ENCODE measurements at places on chromosomes 2 and 18. TPM values are rescaled to one million over a fixed set of nuclear protein-coding genes. Genes with fewer than 3 reads are reported as not detected.

DNA sequence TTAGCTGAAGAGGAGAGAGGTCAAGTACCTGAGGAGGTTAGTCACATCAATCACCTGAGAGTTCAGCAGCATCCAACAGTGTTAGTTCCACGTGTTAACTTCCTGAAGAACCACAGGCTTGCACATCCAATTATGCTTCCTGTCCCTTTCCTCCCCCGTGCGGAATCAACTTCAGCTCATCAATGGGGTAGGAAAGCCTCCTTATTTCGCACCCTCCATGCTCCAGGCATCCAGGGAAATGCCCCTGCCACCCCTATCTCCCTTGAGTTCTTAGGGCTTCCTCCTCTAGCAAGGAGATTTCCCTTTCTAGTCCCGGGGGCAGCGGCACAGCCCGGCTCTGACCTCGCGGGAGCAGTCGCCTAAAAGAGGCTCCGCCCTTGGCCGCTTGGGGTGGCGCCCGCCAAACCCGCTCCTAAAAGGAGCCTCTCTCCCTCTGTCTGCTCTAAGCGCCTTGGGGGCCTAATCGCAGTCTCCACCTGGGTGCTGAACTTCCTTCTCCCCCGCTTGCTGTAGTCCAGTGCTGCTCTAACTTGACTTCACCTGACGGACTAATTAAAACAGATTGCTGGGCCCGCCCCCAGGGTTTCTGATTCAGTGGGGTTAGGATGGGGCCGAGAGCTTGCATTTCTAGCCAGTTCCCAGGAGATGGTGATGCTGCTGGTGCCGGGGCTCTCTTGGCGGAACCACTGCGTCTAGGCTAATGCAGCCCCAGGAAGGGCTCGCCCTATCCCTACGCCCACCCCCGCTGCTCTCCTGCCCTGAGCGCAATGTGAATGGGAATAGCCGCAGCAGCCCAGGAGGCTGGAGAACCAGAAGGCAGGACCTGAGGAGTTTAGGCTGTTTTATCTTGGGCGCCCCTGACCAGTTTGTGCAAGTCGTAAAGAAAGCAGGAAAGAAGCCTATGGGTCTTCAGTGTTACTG is 3.4 kb upstream of the TET3 start:
- H3K4me3 ChIP-seq: peak overlapping the region; percentile 53
- DNase-seq: peak; percentile 59
- no peaks in the 10 kb centered on the region for H3K27me3 ChIP-seq
- H3K36me3 ChIP-seq: peaks cover 7% of the 10 kb centered on the region
- H3K4me1 ChIP-seq: peaks cover 59% of the 10 kb centered on the region

DNA sequence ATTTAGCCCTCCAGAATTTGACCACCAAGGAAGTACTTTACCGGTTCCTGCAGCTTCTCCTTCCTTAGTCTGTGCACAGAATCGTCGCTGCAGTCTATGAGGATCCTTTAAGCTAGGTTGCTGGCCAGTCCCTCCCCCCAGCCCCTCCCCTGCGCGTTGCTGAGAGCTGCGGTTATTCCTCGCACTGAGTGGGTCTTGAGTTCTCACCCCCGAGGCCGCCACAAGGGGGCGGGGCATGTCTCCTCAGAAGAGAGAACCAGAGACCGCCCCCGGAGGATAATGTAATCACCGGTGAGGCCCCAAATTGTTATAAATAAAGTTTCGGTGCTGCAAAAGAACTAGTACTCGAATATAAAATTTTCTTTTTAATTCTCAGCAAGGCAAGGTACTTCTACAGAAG is 1184.9 kb upstream of the CDH2 start:
- no peaks in the 10 kb centered on the region for H3K4me1 ChIP-seq
- H3K27ac ChIP-seq: no peak overlapping the region
- H3K36me3 ChIP-seq: no peaks in the 10 kb centered on the region
- H3K27me3 ChIP-seq: no peaks in the 10 kb centered on the region
- no peak for DNase-seq

DNA sequence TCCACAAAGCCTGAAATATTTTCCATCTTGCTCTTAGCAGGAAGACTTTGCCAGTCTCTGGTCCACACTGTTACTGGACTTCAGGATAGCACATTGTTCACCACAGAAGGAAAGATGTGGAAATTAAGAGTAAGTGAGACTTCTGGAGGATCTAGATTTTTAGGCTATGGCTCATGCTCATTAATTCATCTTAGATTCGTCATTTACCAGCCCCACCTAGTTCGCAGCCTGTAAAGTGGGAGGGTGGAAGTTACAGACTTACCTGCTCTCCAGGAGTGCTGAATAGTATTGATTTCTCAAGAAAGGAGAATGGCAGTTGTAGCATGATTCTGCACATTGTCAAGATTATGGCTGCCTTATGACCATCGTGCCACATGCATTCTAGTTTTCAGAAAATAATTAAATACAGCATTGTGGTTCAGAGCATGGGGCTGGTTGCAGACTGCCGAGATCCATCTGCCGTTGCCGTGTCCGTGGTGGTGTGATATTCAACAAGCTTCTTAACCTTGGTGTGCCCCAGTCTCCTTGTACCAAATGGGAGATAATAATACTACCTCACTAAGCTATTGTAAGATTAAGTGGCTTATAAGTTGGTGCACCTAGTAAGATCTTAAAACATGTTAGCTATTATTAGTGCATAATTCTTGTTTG is 56.8 kb downstream of the RNF144A start:
- no peak overlapping the region for H3K27ac ChIP-seq
- no peak overlapping the region for H3K4me3 ChIP-seq
- H3K27me3 ChIP-seq: no peaks in the 10 kb centered on the region
- DNase-seq: no peak

DNA sequence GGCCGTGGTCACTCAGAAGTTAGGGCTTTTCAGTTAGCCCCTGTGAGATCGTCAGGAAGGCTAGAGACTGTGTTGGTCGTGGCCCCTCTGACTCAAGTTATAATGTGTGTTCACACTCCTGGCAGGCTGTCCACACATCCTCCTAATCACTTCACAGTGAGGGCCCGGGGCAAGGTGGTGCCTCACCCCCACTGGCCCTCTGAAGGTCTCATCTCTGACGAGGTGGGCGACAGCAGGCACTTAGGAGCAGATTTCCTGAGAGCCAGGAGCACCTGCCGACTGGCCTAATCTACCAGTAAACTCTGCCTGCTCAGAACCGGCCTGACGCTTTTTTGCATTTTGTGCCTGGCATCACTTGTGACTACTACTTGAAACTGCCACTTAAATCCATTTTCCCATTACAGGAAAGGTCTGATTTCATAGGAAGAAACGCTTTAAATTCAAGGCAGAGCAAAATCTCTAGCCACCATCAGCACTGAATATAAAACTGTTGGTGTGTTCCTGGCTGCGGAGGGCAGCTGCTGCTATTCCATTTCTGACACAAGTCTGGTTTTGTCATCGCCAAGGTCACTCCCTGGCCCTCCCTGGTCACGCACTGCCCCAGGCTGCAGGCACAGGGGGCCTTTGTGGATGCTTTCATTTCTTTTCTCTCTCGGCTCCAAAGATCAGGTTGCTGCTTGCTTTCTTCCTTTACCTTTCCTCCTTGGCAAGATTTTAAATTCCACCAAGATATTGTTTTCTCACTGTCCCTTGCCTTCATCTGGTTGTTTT is 48.0 kb downstream of the RAB12 start:
- peaks cover 6% of the 10 kb centered on the region for H3K27me3 ChIP-seq
- no peak for DNase-seq
- H3K4me1 ChIP-seq: no peaks in the 10 kb centered on the region
- H3K4me3 ChIP-seq: no peak overlapping the region

DNA sequence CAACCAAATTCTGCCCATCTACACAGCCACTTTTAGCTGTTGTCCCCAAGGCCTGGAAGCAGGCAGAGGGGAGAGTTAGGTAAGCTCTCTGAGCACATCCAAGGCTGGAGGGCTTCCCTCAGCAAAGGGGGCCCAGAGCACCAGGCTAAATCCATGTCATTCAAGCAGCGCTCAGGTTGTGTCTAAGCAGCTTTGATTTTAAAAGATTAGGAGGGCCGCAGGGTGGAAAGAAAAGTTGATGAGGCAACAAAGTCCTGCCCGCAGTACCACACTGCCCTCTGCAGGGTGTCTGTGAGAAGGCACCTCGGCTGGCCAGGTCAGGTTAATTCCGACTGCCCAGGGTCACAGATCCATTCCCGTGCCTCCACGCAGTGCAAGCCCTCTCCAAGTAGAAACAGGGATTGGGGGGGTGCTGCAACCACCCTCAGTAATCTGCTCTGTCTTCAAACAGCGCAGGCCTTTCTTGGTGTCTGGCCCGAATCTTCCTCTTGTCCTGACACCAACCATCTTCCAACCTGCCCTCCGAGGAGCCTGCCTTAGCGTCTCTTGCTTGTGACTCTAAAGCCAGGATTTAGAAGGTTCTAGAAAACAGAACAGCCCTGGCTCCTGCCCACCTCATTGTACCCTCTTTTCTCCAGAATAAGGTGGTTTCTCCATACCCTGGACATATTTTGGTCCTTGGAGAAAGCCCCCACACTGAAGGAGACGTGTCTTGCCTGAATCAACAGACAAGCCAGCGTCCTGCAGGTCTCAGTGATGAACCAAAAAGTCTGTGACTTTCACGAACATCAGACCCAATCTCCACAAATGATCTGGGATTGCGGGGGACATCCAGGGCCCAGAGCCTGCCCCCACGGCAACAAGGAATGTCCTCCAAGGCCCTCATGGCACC is 289.2 kb downstream of the TNS1 start:
- H3K27ac ChIP-seq: no peak overlapping the region
- H3K27me3 ChIP-seq: no peaks in the 10 kb centered on the region
- peak; percentile 85 for DNase-seq
- no peaks in the 10 kb centered on the region for H3K36me3 ChIP-seq

DNA sequence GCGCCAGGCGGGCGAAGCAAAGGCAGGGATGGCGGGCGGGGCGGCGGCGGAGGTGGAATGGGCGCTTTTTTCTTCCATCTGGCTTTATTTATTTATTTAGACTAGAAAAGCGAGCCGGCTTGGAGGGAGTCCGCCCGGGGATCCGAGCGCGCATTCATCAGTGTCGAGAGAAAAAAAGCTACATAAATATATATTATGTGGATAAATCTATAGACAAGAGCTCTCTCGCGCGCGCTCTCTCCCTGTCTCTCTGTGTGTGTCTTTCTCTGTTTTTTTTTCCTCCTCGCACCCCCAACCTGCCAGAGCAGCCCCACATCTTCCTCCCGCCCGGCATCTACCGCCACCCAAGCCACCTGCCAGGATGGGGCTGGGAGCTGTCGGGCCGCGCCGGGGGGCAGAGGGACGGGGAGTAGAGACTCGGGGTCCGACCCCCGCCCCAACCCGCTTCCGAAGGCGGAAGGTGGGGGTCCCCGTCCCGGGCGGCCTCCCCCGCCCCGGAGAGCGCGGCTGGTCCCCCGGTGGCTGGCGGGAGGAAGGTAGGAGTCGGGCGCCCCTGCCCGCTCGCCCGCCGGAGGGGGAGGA is 972 bp upstream of the CELF4 start:
- peaks cover 71% of the 10 kb centered on the region for H3K27me3 ChIP-seq
- no peak overlapping the region for H3K27ac ChIP-seq
- H3K4me3 ChIP-seq: peak overlapping the region; percentile 41

DNA sequence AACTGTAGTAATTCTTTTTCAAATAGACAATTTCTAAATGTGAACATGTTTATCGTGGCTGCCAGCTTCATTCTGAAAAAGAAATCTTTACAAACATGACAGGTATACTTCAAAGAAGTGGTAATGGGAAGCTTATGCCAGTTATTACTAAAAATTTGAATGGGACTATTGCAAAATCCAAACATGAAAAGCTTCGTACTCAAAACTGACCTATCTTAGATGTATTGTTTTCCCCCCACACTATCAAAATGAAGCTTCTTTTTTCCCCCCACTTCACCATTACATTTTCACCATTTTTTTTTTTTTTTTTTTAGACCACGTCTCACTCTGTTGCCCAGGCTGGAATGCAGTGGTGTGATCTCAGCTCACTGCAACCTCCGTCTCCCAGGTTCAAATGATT is 50.4 kb upstream of the SERTAD2 start:
- H3K36me3 ChIP-seq: peaks cover 3% of the 10 kb centered on the region
- no peak overlapping the region for H3K4me3 ChIP-seq
- no peak for DNase-seq
- peaks cover 35% of the 10 kb centered on the region for H3K4me1 ChIP-seq
- H3K27ac ChIP-seq: no peak overlapping the region
- no peaks in the 10 kb centered on the region for H3K27me3 ChIP-seq

GRCh38 chr18:57837917-57838548 is 34.9 kb upstream of the ATP8B1 start:
- H3K27me3 ChIP-seq: peaks cover 15% of the 10 kb centered on the region
- H3K4me3 ChIP-seq: no peak overlapping the region
- no peak overlapping the region for H3K27ac ChIP-seq
- H3K4me1 ChIP-seq: peaks cover 37% of the 10 kb centered on the region

DNA sequence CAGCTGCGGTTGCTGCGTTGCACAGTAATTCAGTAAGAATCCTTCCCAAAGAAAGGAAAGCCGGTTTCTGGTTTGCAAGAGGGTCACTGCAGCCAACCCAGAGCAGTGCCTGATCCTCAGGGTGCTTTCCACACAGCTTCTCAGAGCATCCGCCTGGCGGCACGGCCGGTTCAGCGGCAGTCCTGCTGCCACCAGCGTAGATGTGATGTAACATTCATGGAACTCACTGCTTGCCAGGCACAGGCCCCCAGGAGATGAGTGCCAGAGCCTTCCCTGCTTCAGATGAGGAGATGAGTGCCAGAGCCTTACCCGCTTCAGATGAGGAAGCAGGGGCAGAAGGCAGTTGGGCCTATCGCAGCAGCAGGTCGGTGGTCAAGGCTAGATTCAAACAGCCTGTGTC is 230.2 kb downstream of the GBX2 start:
- no peaks in the 10 kb centered on the region for H3K36me3 ChIP-seq
- H3K4me3 ChIP-seq: no peak overlapping the region
- H3K27me3 ChIP-seq: peaks cover 7% of the 10 kb centered on the region
- no peak for DNase-seq
- no peak overlapping the region for H3K27ac ChIP-seq
- H3K4me1 ChIP-seq: no peaks in the 10 kb centered on the region

DNA sequence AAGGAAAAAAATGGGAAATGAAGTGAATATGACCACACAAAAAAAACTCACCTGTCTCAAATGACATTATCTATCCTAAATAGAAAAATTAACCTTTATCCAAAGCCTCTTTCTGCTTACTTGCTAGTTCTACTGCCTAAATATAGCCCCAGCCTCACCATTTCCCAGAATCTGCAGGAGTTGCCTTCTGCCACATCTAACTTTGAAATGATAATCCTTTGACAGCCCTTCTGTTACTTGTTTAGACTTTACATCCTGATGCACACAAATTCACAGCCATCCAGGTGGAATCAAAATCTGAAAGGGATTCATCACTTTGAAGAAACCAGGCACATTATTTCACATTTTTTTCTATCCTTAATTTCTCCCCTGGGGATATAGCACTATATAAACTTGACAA is 1356.2 kb upstream of the NXPH2 start:
- no peak overlapping the region for H3K27ac ChIP-seq
- DNase-seq: no peak
- H3K36me3 ChIP-seq: no peaks in the 10 kb centered on the region

- H3K36me3 ChIP-seq: no peaks in the 10 kb centered on the region
- H3K4me3 ChIP-seq: no peak overlapping the region
- peaks cover 10% of the 10 kb centered on the region for H3K4me1 ChIP-seq
These were observed 27.3 kb downstream of the LAMA3 start for GRCh38 chr18:23716516-23716915.

The TSPYL6 gene
- not detected for total RNA-seq

The C2orf74 gene
- 12.7 TPM for total RNA-seq

The LRRTM4 gene
- not detected for total RNA-seq

The C1QL2 gene
- not detected for total RNA-seq

The GREB1L gene
- total RNA-seq: not detected

The ECEL1 gene
- 0.12 TPM for total RNA-seq

All from activated naive CD4-positive, alpha-beta T cell treated with anti-CD3 and anti-CD28 coated beads for 36 hours (primary cell).